ENCODE measurements at places on chromosomes 1 and 21.

GRCh38 chr1:8889103-8889846 lies 10.8 kb upstream of the ENO1 start:
- DNase-seq: no peak

GRCh38 chr1:29382851-29383745 lies 146.8 kb downstream of the PTPRU start:
- no peak for DNase-seq

DNA sequence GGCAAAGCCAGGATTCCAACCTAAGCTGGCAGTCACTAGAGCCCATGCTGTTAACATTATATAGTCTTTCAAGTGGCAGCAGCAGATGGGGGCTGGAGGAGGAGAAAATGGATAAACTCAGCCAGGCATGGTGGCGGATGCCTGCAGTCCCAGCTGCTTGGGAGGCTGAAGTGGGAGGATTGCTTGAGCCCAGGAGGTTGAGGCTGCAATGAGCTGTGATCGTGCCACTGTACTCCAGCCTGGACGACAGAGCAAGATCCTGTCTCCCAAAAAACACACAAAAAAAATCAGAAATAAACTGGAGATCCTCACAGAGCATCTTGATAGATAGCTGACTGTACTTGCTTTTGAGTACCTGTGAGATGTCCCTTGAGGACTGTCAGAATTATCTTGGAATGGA lies 13.4 kb upstream of the WDR26 start:
- DNase-seq: no peak

DNA sequence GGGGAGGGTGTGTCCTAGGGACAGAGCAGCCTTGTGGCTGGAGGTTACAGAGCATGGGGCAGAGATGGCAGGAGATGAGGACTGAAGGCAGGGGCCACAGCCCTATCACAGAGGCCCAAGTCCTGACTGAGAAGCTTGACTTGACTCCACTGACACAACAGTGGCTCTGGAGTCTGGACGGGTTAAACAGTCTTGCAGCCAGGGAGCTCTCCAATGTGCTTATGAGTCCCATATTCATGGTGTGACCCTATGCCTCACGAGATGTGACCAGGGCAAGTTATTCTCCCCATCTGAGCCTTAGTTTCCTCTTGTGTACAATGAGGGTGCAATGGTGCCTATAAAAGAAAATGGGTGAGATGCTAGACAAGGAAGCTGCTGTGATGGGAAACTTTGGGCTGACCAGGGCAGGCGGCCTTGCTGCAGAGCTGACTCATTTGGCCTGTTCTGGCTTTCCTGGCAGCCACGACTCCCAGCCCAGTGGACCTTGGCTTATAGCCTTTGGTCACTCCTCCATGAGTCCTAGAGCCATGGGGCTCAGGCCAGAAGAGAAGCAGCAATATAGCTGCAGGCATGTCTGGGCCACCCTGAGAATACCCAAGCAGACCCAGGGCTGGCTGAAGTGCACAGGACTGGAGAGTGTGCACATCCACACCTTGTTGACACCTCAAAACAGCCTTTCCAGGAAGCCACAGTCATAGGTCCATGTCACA lies 2.8 kb upstream of the TTC22 start:
- peak; percentile 91 for DNase-seq

- DNase-seq: peak; percentile 9
These were observed 100.7 kb downstream of the KCNN3 start for GRCh38 chr1:154769193-154769895.

GRCh38 chr1:41905093-41905675 lies 13.5 kb downstream of the HIVEP3 start:
- DNase-seq: no peak

DNA sequence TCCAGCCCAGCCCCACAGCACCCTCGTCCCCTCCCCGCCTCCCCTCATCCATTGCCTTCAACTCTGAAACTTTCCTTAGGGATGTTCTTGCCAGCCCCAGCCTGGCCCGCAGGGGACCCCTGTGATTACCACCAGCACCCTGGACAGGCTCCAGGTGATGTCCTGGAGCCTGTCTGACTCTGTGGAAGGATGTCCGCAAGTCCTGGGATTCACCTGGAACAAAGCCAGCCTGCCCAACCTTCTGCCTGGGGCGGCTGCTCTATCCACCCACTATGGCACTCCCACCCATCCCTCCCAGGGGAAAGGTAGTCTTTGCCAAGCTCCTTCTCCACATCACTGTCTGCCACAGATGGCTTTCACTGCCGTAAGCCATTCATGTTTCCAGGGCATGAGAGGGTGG lies 24.4 kb upstream of the PTPRF start:
- DNase-seq: peak; percentile 44

- DNase-seq: no peak
These were observed 119.9 kb downstream of the ACBD6 start for GRCh38 chr1:180382326-180383115.

- DNase-seq: no peak
These were observed 96.2 kb upstream of the WLS start for GRCh38 chr1:68328490-68328889.

DNA sequence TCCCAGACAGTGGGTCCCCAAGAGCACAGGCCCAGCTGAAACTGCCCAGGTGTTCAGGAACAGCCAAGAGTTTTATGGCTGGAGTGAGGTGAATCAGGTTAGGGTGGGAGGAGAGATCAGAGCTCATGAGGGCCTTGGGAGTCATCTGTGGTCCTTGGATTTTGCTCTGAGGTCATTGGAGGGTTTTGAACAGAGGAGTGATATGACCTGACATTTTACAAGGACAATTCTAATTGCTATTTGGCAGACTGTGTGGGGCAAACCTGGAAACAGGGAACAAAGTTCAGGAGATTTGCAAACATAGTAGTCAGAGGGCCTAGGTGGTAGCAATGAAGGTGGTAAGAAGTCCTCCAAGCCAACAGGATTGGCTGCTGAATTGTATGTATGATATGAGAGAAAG lies 31.1 kb upstream of the LRRN2 start:
- no peak for DNase-seq

GRCh38 chr1:70277875-70278274 lies 56.7 kb downstream of the SRSF11 start:
- DNase-seq: no peak

- DNase-seq: no peak
These were observed 79.5 kb downstream of the JAK1 start for GRCh38 chr1:64886877-64887276.

DNA sequence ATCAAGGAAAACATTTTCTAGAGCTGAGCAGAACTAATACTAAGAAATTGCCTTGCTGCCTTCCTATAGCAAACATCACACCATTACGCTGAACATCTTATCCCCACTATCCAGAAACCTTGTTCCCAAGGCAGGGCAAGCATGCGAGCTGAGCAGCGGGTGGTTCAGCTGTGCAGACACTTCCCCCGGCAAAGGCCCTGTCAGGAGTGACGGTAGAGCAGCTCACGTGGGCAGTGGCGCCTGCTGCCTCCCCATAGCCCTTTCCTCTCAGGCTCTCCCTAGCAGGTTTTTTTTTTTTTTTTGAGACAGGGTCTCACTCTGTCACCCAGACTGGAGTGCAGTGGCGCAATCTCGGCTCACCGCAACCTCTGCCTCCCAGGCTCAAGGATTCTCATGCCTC lies 13.7 kb upstream of the ANGPTL7 start:
- DNase-seq: no peak

- no peak for DNase-seq
These were observed 150.6 kb downstream of the RHOU start for GRCh38 chr1:228885845-228886244.

GRCh38 chr1:15833069-15833679 lies 14.3 kb upstream of the SPEN start:
- DNase-seq: peak; percentile 85

DNA sequence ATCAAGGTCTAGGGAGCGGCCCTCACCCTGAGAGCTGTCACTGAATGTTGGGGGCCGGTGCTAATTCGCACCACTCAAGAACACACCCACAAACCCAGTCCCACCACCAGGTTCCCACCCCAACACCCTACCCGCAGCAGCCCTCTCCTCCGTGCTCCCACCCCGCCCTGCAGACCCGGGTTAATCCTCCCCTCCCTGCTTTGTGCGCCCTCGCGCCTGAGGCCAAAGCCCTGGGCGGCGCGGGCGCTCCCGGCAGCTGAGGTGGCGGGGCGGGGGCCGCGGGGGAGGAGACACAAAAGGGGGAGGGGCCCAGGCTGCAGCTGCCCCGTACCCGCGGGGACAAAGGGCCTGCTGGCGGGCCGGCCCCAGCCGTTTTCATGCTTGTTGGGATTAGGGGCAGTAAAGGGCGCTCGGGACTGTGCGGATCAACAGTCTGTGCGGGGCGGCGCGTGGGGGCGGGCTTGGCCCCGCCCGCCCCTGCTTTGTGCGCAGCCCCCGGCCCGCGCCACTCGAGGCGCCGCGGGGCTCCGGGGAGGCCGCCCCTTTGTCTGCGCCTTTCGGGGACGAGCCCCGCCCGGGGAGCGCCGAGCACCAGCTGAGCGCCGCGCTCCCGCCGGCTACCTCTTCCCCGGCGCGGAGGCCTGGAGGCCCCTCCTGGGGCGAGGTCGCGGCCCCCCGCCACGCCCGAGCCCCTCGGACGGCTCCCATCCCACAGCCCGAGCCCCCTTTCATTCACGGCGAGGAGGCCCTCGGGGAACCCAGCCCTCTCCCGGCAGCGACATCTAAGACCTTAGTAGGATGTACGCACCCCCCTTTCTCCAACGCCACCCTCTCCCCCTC lies 10.9 kb downstream of the C1orf216 start:
- no peak for DNase-seq

- no peak for DNase-seq
These were observed 80.0 kb downstream of the VCAM1 start for GRCh38 chr1:100799548-100799947.

GRCh38 chr1:206658264-206658980 lies 23.1 kb downstream of the DYRK3 start:
- DNase-seq: peak; percentile 84

- no peak for DNase-seq
These were observed 2.0 kb downstream of the FMO1 start for GRCh38 chr1:171250263-171250662.

DNA sequence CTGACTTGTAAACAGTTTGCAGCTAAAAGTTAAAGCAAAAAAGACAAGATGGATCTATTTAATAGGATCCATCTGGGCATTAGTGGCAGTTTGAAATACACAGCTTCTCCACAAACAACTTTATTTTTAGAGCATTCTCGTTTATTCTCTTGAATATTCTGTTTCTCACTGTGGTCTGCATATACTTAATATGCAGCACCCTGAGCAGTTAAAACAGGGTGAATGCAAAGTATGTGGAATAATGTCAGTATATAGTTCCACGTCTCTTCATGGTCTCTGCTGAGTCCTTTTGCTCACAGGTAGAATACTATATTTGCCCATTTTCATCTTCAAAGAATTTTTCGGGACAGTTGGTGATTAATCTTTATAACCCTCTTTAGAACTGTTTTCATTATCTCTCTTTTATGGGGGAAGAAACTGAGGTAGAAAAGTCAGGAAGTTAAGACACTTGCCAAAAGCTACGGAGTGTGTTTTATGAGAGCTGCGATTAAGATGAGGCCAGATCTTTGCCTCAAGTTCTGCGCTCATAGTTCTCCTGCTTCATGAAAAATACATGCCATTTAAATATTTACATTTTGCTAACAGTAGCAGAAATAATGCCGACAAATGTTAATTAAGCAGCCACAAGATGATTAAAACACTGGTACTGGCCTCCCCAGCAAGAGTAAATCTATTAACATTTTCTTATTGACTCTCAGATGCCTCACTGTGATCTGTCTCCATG lies 115.6 kb downstream of the PTBP2 start:
- DNase-seq: no peak

DNA sequence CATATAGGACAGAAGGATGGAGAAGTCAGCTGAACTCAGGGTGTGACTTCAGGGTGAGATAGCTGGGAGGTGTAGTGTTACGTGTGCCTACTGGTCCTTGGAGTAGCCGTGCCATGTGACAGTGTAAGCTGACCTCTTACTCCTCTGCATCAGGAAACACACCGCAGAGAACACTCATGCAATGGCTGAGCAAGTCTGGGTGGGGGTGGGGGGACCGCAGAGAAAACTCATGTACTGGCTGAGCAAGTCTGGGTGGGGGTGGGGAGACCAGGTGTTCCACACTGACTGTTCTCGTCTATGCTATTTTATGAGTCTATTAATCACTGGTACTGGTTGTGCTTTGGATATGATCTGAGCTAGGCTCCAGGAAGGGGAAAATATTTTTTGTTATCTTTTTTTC lies 233.1 kb downstream of the PAPPA2 start:
- no peak for DNase-seq

DNA sequence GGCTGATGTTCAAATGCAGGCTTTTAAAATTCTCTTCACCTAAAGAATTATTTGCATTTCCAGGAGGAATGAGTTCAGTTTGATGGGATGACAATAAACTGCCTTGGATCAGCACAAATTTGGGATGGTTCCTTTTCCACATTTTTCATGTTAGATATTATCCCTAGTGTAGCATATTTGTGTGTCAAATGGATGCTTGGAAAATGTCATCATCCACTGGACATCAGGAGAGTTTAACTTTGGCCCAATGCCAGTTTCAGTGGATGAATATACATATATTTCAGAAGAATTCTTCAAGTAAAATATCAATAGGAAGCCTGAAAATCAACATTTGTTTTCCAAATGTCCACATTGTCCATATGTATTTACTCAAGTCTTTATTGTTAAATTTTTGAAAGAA lies 116.5 kb upstream of the COL24A1 start:
- no peak for DNase-seq

- no peak for DNase-seq
These were observed 24.5 kb downstream of the CNIH3 start for GRCh38 chr1:224640587-224640986.

DNA sequence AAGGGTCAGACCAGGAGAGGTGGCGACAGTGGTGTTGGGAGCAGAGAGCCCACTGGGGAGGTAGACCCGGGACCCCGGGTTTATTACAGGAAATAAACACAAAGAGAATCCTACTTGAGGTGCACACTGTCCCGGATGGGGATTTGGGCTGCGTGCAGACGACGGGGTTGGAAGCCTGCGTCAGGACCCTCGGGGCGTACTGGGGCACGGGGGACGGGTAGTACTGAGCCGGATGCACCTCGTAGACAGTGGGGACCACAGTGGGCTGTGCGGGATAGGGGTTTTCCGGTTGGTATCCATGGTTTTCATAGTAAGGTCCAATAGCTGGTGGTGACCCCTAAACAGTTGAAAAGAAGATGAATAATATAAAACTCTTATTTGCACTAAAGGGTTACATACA lies 13.7 kb downstream of the TMPRSS2 start:
- no peak for DNase-seq

DNA sequence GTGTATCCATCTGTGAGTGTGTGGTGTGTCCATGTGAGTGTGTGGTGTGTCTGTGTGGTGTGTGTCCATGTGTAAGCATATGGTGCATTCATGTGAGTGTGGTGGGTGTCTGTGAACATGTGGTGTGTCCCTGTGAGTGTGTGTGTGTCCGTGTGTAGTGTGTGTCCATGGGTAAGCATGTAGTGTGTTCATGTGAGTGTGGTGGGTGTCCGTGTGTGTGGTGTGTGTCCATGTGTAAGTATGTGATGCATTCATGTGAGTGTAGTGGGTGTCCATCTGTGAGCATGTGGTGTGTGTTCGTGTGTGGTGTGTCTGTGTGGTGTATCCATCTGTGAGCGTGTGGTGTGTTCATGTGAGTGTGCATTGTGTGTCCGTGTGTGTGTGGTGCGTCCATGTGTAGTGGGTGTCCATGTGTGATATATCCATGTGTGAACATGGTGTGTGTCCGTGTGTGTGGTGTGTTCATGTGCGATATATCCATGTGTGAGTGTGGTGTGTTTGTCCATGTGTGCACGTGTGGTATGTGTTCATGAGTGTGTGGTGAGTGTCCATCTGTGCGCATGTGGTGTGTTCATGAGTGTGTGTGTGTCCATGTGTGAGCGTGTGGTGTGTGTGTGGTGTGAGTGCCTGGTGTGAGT lies 12.3 kb downstream of the SLC19A1 start:
- peak; percentile 0 for DNase-seq

GRCh38 chr1:54268762-54269297 lies 68.9 kb downstream of the MRPL37 start:
- no peak for DNase-seq

All from posterior vena cava (tissue), 2 donors.